ENCODE measurements at places on chromosomes 3 and 15.

DNA sequence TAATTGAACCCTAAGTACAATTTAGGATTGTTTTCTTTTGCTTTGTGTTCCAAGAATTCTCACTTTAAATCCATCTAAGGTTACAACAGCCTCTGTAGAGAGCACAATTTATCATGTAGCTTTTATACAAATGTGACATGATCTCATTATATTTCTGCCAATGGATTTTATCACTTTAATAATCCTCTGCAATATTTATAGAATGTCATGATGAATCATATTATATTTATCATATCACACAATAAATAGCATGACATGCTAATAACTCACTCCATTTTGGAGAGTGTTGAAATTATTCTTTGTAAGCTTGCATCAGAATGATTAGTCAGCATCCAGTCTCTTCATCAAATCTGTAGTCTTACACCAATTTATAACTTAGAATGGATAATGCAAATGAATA lies 280.6 kb upstream of the ZNF717 start:
- no peaks in the 10 kb centered on the region for H3K36me3 ChIP-seq
- no peaks in the 10 kb centered on the region for H3K4me1 ChIP-seq
- no peak overlapping the region for H3K27ac ChIP-seq
- H3K4me3 ChIP-seq = no peak overlapping the region
- DNase-seq = no peak

DNA sequence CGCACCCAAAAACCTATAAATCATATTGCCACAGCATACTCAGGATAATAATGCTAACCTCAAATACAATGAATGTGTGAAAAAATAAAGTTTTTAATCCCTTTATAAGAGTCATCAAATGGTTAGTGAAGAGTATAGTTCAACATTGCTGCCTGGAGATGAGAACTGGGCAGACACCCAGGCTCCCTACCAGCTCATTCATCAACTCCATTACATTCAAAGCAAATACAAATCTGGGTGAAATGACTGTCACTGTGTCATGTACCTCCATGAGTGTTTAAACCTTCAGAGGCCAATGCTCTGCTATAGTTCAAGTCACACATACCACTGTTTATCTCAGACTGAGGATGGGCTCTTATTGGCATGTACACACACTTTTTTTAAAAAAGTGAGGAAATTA lies 167.2 kb upstream of the KCNMB2 start:
- H3K27ac ChIP-seq = no peak overlapping the region
- DNase-seq = no peak
- H3K27me3 ChIP-seq = no peaks in the 10 kb centered on the region
- H3K4me1 ChIP-seq = no peaks in the 10 kb centered on the region
- H3K4me3 ChIP-seq = no peak overlapping the region

DNA sequence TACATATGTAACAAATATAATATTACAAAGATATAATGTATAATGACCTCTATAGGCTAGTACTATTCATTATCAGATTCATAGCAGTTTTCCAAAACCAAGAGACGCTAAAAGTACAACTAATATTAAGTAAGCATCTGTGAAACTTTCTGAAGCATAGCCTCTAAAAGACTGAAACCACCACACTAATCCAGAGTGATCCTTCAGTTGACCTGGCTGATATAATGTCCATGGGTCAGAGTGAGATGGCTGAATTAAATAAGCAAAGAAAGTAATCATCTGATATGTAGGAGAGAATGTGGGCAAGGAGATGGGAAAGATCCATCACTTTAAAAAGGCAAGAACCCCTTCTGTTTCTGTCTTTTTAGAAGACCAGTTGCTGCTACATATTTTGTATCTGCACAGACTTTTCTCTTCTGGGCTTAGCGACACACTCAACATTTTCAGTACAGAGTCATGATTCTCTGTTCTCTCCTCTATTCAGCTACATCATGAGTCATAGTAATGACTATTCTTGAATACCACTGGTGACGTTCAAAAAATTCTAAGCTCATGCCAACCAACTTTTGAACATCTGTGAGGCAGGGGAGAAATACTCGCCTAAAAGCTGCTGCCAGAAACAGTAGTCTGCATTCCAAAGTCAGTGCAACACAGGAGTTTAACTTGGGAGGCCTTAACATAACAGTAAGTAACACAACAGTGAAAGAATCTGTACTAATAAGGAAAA lies 149.6 kb downstream of the MAGI1 start:
- no peaks in the 10 kb centered on the region for H3K36me3 ChIP-seq
- no peak for DNase-seq
- H3K4me3 ChIP-seq = no peak overlapping the region
- H3K27ac ChIP-seq = no peak overlapping the region
- no peaks in the 10 kb centered on the region for H3K4me1 ChIP-seq

DNA sequence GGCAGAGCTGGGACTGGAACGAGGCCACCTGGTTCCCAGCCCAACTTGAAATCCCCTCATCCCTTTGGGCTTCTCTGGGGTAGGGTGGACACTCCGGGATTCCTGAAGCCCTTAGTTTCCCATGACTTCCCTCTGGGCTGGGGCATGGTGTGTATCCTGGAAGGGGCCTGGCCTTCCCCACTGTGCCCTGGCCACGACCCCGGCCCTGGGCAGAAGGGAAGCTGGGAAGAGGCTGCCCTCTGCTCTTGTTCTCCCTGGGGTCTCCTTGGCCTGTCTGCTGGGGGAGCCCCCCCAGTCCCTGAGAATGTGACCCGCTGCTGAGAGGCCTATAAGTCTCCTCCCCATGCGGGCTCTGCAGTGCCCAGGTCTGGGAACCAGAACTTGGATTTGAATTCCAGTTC lies 104.9 kb downstream of the LINGO1 start:
- H3K27ac ChIP-seq = peak overlapping the region; percentile 74
- H3K4me1 ChIP-seq = peaks cover 39% of the 10 kb centered on the region
- peaks cover 6% of the 10 kb centered on the region for H3K27me3 ChIP-seq
- no peak overlapping the region for H3K4me3 ChIP-seq
- DNase-seq = peak; percentile 53

- H3K36me3 ChIP-seq = peaks cover 59% of the 10 kb centered on the region
- H3K4me3 ChIP-seq = peak overlapping the region; percentile 92
- H3K27ac ChIP-seq = no peak overlapping the region
- H3K27me3 ChIP-seq = no peaks in the 10 kb centered on the region
These were observed 3.6 kb downstream of the TRA2B start for GRCh38 chr3:185934174-185934557.

- DNase-seq = no peak
- no peaks in the 10 kb centered on the region for H3K27me3 ChIP-seq
- peaks cover 19% of the 10 kb centered on the region for H3K36me3 ChIP-seq
- no peak overlapping the region for H3K4me3 ChIP-seq
- no peak overlapping the region for H3K27ac ChIP-seq
These were observed 48.4 kb upstream of the LIMD1 start for GRCh38 chr3:45546126-45546620.

- no peaks in the 10 kb centered on the region for H3K4me1 ChIP-seq
- no peaks in the 10 kb centered on the region for H3K36me3 ChIP-seq
- no peak overlapping the region for H3K4me3 ChIP-seq
These were observed 269.5 kb upstream of the ATP11B start for GRCh38 chr3:182523836-182524235.

- DNase-seq = no peak
- H3K27me3 ChIP-seq = no peaks in the 10 kb centered on the region
- no peaks in the 10 kb centered on the region for H3K4me1 ChIP-seq
- H3K4me3 ChIP-seq = no peak overlapping the region
These were observed 56.2 kb downstream of the GREM1 start for GRCh38 chr15:32774022-32774421.
